Suppressor macrophage (primary cell): ENCODE measurements at places on chromosomes 1 and 21.

DNA sequence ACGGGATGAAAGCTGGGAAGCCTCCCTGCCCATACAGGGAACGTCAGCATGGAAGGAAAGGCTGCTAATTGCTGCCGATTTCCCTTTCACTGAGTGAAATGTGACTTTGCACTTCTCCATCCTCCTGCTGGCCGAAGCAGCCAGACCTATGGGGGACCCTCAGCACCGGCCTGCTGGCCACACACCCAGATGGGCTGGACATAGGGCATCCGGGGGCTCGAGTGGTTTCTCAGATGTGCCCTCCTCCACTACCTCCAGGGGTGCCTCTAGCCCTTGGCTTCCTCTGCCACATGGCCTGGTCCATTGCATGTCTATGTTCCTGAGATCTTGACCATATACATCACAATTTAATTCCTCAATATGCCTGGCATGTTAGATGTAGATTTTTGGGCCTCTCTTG is 79.7 kb downstream of the LRRN2 start:
- no peak for DNase-seq

DNA sequence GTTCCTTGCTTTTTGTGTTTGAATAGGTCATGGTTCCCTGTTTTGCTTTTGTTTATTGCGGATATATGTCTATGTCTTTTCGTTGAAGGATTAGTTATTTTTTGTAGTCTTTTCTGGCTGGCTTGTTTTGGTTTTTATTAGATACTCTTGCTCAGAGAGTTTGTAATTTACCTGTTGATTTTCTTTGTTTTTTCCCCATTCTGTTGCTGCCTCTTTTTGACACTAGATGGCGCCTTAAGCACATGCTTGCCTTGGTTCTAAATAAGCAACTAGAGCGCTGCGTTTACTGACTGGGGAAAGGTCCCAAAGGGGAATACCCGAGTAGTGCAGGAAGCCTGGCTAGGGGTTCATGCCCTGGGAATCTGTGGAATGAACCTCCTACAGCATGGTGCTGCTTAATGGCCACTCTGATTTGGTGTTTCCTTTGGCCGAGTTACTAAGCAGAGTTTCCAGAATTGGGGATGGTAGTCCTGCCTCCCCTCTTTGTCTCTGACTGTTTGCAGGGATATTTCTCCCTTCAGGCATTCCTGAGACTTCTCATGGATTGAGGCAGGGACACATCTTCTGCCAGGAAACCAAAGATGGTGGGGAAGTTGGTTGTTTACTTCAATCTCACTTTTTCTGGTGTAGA is 143.2 kb downstream of the PTPRU start:
- DNase-seq: peak; percentile 42

DNA sequence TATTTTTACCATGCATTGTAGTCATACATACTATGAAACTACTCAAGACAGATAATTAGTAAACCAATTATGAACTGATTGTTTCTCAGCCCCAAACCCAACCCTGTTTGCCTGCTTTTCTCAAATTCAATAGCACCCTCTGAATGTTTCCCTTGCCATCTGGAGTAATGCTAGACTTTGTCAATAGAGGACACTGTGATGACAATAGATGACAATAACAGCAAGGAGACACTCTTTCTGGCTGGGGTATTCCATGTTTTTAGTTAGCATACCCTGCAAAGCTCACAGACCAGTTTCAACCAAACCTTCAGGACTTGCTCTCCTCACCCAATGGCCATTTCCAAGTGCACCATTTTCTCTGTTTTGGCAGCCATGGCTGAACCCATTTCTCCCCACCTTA is 108.5 kb upstream of the LRRC7 start:
- DNase-seq: no peak

GRCh38 chr1:228735871-228736586 is 750 bp downstream of the RHOU start:
- peak; percentile 44 for DNase-seq

DNA sequence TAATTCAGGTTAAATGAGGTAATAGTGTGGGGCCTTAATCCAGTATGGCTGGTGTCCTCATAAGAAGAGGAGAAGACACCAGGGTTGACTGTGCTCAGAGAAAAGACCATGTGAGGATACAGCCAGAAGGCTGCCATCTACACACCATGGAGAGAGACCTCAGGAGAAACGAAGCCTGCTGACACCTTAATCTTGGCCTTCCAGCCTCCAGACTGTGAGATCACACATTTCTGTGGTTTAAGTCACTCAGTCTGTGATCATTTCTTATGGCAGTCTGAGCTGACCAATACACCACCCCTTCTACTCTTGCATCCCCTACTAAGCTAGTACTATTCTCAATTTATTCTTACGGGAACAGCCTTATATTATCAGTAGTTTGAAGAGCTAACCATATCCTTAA is 310.0 kb downstream of the ZP4 start:
- DNase-seq: no peak

GRCh38 chr1:230058626-230059025 is 8.4 kb upstream of the GALNT2 start:
- DNase-seq: no peak

DNA sequence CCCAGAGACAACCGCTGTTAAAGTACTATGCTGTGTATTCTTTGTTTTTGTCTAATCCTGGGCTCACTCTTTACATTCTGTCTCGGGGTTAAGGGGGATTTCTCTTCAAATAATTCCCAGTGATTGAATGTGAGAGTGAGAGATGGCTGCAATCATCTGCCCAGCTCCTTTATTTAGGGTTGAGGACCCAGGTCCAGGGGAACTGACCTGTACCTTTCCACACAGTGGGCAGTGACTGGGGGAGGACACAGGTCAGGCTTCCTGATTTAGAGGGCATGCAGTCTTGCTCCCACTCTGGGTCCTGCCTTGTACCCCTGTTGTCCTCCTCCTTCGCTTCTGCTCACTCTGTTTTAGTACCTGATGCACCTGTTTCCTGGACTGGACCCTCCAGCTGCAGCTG is 22.0 kb downstream of the PHGDH start:
- no peak for DNase-seq

GRCh38 chr1:182817802-182818201 is 21.3 kb upstream of the DHX9 start:
- no peak for DNase-seq

- DNase-seq: peak; percentile 25
Measured at GRCh38 chr1:107533436-107533835, 392.6 kb downstream of the NTNG1 start.

GRCh38 chr1:32972814-32973428 is 8.3 kb upstream of the RNF19B start:
- peak; percentile 59 for DNase-seq

DNA sequence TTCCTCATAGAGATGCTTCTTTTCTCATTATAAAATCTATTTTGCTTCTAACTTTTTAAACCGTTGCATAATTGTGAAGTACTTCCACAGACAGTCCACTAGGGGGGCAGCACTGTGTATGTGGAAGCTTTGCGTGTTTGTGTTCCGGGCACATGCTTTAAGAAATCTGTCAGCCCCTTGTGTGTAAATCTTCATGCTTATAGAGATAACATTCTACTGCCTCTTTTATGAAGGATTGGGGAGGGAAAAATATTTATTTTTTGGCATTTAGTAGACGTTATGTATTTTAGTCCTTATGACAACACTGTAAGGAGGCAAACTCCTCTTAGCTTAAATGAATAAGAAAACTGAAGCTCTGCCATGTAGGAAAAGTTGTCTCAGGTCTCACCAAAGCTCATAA is 157.3 kb upstream of the PTGFR start:
- peak; percentile 4 for DNase-seq

DNA sequence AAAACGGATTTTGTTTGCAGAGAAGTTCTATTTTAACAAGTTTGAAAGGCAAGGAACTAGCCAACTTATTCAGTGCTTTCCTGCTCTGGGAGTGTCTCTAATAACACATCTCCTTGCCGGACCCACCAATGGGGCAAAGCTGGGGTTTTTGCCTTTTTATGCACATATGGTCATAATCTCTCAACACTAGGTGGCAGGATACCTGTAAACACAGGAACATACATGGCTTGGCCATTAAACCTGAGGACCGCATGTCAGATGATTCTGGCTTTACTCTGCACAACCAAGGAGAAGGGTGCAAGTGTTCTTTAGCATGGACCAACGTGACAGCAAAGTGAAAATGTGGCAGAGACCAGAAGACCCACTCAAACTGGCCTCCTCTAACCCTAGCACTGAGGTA is 4.9 kb downstream of the TMEM9 start:
- peak; percentile 30 for DNase-seq

GRCh38 chr1:185154912-185155513 is 1.7 kb downstream of the TRMT1L start:
- no peak for DNase-seq

DNA sequence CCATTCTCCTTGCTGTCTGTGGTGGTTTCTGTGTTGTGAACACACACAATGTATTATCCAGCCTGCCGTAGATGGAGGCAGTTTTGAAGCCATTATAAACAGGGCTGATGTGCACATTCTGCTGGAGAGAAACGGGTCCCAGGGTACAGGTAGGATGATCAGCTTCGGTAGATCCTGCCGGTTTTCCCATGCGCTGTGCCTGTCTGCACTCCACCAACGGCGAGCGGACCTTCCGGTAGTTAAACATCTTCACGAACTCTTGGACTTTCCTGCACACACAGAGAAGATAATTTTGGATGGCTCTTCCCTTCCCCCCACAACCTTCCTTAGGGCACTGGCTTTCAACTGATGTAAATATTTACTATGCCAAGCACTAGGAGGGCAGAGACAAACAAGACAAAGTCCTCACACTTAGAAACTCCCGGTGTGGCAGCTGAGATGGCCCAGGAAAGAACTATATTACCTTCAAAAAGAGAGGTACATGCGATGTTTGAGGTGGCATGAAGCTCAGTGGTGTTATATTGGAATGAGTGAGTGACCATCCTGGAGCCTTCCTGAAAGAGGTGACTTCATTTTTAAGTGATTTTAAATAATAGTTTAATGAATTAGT is 41.7 kb downstream of the ALPL start:
- DNase-seq: no peak

DNA sequence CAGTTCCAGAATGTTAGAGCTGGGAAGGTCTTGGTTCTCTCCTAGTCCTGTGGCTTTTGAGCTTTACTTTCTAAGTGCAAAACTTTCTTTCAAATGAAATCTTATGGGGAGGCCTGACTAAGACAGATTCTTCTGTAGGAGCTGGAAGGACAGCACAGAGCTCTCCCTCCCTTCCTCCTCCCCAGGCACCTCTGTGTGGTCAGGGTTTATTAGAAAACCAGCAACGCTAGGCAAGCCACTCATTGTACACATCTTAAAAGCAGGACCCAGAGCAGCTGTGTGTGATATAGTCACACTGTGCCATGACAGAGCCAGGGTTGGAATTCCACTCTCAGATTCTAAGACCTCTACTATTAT is 241.1 kb upstream of the RAB4A start:
- no peak for DNase-seq

DNA sequence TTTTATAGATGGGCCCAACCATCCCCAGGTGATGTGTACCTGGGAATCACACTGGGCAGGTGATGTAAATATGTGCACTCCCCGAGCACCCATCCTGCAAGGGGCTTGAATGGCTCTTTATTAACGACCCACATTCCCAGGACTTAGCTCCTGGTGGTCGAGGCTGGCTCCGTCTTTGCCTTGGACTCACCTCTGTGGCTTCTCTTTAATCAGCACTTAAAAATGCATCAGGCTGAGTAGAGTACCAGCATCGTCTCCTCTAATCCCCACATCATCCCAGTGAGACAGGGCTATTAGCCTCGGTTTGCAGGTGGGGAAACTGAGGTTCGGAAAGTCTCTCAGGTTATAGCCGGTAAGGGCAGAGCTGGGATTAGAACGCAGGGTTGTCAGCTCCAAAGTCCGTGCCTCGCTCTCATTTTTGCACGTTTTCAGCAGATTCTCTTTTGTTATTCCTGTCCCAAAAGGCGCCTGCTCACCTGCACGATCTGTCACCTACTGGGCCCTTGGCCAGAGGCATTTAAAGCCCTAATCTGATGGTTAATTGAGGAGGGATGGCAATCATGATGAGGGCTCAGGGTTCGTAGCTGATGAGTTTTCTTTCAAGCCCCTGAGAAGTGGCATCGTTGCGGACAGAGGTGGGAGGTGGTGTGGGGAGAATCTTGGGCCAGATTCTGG is 29.4 kb downstream of the SPSB1 start:
- DNase-seq: no peak

DNA sequence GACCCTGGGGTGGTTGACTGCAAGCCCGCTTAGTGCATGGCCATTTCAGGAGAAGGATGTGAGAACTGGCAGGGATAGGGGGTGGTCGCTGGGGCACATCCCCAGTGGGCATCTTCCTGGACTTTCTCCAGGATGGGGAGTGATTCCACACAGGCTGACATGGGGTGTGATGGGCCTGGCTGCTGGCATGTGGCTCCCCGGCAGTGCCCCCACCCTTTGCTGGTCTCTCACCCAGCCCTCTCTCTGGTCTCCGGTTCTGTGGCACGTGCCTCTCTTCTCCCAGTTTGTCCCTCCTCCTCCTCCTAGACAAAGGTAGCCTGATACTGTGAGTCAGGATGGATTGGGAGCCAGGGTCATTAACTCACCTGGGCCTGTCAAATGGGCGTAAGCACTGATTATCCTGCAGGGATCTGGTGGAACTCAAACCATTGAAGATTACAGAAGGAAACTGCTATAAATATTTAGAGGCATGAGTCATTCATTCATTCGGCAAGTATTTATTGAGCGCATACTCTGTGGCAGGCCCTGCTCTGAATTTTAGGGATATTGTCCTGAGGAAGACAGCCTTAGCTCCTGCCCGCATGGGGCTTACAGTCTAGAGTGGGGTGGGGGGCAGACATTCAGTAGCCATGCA is 23.6 kb upstream of the EPS8L3 start:
- DNase-seq: no peak

- DNase-seq: peak; percentile 76
Measured at GRCh38 chr1:206864939-206865671, at the start of gene IL20. Gene IL20, plus strand, starts transcription at chr1:206865623. Its CDS starts 230 bp downstream, at chr1:206865853.

- no peak for DNase-seq
Measured at GRCh38 chr1:10671622-10672342, 124.7 kb downstream of the CASZ1 start.

GRCh38 chr1:111062081-111062480 is 77.8 kb downstream of the DRAM2 start:
- no peak for DNase-seq

- peak; percentile 65 for DNase-seq
Measured at GRCh38 chr1:32998064-32998463, 33.5 kb upstream of the RNF19B start.

DNA sequence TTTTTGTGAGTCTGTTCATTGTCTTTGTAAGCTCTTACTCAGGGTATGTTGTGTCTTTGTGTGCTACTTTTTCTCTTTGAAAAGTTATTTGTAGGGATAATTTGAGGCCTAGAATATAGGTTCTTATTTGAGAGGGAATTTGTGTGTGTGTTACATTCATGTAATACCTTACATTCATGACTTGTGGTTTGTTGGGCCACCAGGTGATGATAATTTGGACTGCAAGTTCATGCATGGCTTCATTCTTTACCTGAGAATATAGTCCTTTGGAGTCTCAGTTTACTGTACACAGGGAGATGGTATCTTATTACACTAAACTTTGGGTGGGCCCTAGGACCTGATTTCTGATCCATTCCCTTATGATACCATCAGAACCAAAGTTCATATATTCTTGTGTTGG is 51.8 kb upstream of the FASLG start:
- no peak for DNase-seq

GRCh38 chr1:170617591-170618330 is 46.2 kb upstream of the PRRX1 start:
- no peak for DNase-seq
